NCI-H1417 (cell line): ENCODE measurements at places on chromosomes 6 and 20.

DNA sequence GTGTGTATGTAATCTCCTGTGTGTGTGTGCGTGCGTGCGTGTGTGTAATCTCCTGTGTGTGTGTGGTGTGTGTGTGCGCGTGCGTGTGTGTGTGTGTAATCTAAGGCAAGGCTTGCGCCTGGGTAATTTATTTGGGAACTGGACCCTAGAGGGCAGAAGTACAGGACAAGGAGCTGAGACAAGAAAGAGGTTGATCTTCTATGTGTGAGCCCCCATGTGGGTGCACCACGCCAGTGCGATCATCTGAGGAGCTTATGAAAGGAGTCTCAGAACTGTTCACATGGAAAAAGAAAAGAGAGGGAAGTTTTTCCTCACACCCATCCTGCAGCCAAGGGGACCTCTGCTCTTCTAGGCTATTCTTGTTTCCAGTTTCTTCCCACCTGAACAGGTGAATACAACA is 220.1 kb upstream of the GGTLC1 start:
- no peak for DNase-seq

- no peak for DNase-seq
These were observed 120.4 kb downstream of the RNGTT start for GRCh38 chr6:88843040-88843439.

DNA sequence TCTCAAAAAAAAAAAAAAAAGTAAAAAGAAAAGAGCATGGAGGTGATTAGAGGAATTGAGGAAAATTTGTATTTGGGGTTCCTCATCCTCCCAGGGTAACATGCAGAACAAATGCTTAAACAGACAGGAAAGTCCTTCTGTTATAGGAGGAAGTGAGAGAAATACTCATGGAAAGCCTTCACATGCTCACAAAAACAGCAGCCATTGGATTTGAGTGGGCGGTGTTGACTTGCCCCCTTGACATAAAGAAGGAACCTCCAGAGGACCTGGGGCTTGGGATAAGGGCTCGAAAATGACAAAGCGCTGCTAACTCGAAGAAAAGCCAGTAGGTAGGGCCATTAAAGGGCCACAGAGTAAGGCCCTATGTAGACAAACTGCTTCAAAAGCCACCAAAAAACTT is 17.5 kb upstream of the SAMHD1 start:
- DNase-seq, result no peak

DNA sequence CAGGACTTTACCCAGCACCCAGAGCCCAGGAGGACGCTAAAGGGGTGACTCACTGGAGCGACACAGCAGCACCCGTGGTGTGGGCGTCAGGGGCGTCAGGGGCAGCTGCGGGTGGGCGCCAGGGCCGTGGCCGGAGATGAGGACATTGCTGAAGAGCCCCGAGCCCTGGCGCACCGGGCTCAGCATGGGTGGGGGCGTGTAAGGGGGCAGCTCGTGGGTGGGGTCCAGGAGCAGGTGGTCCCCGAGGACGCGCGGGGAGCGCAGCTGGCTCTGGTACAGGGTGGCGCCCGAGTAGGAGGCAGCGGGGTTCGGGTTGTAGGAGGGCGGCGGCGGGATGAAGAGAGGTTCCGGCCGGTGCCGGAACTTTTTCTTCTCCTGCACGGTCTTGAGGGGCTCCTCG is 41.6 kb upstream of the MRPS10 start:
- DNase-seq, result no peak

DNA sequence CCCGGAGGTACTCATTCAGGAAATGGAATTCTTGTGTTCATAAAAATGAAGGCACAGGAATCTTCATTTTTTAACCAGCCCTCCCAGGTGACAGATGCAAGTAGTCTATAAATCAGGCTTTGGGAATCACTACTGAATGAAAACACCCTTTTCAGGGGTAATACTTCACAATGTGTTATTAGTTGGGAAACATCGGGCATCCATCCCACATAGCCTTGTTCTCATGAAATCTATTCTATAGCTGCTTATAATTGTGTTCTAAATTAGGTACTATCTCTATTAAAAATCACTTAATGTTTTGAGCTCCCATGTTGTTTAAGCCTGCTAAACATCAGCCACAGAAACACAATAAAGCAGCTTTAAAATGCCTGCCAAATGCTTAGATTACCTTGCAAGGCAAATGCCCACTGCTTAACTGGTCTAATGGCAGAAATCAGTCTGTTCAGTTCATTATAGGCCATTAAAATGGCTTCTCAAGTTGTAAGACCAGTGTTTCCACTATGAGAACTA is 94.9 kb downstream of the L3MBTL3 start:
- DNase-seq, result no peak

DNA sequence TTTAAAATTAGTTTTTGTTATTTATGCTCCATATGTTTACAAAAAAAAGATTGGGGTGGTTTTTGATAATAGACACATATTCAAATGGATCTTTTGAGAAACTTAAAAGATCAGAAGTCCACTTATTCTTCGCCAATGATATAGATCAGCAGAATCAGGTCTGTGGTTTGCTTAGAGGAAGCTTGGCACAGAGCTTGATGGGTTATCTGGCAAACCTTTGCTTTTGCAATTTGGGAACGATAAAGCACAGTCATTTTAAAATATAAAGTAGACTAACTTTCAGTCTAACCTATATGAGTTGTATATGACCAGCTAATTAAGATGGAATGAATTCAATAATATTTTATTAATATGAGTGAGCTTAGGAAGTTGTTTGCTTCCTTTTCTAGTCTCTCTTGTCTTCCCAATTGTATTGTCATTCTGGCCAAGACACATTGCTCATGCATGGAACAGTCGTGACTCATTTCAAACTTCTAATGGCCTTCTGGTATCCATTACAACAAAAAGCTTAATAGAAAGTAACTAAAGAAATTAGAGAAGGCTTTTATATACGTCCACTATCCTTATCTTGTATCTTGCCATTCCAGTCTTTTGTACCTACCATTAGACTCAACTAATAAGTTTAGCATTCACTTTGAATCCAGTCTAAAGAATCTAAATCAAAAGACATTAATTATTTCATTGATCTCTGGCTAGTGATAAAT is 118.7 kb downstream of the TBX18 start:
- DNase-seq, result no peak

- DNase-seq, result no peak
These were observed 26.7 kb downstream of the DIDO1 start for GRCh38 chr20:62899633-62900051.

DNA sequence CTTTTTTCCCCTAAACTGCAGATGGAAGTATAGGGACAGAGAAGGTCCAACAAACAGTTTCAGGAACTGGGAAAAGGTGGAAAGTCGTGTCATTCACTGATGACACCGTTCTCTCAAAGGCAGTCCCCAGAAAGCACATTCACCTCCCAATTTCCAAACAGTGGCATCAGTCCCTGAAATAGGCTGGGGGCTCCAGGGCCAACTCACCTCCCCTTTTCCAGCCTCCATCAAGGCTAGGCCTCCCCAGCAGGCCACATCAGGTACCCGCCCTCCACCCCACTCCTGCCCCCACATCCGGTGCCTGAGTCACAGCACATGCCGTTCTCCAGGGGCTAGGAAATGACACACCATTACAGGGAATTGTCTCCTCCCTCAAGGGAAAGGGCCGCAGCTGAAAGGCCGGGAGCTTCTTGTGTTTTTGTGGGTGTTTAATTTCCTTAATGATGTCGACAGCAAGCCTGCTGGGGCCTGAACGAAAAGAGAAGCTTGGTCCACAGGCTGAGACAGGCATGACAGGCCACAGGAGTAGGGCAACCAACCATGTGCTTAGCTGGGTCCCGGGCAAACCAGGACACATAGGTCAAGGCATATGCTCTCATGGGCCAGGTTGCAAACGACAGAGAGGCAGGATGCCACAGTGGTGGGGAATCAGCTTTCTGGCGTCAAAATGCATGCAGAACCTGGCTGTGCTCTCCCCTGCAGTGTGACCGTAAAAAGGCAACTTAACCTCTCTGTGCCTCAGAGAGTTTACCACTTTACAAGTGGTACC is 39.2 kb downstream of the ZMYND8 start:
- peak; percentile 39 for DNase-seq

DNA sequence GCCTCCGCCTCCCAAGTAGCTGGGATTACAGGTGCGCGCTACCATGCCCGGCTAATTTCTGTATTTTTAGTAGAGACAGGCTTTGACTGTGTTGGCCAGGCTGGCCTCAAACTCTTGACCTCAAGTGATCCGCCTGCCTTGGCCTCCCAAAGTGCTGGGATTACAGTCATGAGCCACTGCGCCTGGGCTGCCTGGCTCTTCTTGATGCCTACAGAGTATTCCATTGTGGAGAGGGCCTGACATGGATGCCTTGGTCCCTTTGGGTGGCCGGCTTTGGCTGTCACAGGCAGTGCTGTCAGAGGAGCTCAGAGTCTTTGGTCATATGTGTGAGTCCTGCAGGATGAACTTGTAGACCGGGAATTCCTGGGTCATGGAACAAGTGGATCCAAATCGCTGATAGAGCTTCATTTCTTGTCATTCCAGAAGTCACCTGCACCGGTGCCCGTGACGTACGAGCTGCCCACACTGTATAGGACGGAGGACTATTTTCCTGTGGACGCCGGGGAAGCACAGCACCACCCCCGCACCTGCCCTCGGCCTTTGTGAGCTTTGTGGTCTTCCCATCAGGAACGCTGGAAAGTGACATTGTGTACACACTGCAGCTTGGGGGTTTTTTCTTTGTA is 55.1 kb downstream of the ADNP start:
- DNase-seq, result no peak

- no peak for DNase-seq
These were observed 35.9 kb upstream of the PIM1 start for GRCh38 chr6:37134036-37134395.

GRCh38 chr6:149960488-149960887 is 3.3 kb upstream of the ULBP1 start:
- no peak for DNase-seq

DNA sequence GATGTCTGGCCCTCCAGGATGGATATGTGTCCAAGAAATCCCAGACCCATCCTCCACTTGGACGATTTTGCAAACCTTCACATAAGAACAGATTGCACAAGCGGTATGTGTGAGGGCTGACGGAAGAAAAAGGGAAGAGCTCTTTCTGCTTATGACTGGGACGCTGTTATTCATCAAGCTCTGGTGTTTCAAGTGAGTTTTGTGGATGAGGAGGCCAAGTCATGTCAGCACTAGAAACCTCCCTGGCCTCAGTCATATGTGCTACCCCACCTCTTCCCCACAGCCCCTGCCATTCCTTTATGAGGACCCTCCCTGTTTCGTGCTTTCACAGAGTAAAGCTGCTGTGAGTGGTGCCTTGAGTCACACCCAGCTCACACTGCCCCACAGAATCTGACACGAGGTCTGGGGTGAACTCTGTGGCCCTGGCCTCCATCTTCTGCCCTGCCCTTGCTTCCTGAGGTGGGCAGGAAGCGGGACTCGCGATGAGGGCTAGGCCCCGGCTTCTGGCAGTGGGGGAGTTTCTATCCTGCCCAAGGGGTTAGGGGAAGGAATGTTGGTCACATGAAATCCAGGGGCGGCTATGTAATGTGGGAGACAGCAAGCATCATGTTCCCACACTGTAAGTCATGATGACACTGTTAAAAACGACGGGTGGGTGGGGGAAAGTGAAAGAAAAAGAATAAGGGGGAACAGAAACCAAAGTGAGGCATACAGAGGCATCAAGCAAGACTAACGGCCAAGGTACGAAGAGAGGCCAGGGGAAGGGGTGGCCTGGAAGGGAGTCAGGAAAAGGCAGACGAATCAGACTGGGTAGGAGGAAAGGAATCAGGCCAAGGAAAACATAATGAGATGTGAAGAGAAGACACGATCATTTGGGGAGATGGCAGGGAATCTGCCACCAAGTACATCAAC is 78.1 kb downstream of the PRDM1 start:
- no peak for DNase-seq

- peak; percentile 85 for DNase-seq
These were observed 118.3 kb upstream of the SIRPA start for GRCh38 chr20:1776681-1777475.

DNA sequence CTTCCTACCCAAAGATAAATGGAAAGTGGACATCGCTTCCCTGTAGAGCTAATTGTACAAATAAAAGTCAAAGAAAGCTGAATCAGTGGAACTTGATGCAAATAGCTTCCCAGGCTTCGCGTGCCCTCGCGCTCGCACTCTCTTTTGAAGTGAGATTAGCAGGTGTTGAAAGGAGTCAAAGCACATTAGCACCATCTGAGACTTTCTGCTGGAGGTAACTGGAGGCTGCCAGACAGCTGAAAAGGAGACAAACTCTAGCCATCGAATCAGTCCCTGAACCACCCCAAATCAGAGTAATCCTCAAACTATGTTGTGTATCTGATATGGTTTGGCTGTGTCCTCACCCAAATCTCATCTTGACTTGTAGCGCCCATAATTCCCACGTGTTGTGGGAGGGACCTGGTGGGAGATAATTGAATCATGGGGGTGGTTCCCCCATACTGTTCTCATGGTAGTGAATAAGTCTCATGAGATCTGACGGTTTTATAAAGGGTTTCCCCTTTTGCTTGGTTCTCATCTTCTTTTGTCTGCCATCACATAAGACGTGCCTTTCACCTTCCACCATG is 23.7 kb downstream of the SULF2 start:
- no peak for DNase-seq

- peak; percentile 82 for DNase-seq
These were observed 5.2 kb upstream of the BPIFA3 start for GRCh38 chr20:33211817-33212424.

- DNase-seq, result peak; percentile 54
These were observed 42.6 kb upstream of the SCML4 start for GRCh38 chr6:107866606-107867301.

DNA sequence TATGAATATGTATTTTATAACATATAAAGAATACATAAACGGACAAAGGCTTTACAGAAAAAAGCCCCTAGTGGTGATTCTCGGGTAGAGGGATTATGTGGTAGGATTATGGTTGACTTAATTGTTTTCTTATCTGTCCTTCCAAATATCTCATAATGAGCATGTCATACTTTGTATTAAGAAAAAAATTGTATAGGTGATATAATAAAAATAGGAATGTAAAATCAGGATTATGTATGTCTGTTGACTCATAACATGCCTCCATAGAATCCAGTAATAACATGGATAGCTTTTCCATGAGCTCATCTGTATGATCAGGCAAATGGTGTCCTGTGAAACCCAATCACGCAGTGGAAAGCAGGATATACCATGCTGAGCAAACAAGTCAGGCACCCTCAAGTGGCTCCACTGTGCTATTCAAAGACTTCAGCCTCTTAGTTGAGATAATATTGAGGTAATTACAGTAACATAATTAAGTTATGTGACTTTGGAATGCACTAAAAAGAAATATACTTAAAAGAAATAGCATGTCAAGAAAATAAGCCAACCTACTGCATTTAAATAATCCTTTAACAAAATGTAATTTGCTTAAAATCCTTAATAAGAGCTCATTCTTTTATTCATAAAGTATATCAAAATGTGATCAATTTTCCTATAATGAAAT is 39.6 kb upstream of the PRELID3B start:
- DNase-seq, result no peak

- DNase-seq, result no peak
These were observed 68.1 kb upstream of the TOX2 start for GRCh38 chr20:43846516-43846905.

DNA sequence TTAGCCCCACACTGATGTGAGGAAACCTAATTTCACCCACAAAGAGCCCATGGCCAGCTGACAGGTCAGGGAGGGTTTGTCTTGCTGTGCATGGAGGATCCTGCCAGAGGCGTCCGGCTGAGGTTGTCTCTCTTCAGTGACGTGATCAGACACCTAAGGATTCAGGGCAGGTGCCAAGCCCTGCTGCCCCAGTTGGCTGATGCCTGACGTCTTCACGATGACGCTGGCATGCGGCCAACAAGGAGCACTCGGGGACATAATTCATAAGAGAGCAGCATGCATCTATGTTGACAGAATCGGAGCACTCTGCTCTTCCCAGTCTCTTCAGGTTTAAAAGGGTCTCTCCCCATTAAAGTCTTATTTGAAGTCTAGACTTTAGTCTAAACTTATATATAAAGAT is 47.8 kb downstream of the PSMB1 start:
- peak; percentile 58 for DNase-seq

GRCh38 chr20:32969356-32970114 is 34.7 kb downstream of the SUN5 start:
- no peak for DNase-seq
